ENCODE measurements at places on chromosomes 7 and 10. TPM values are rescaled to one million over a fixed set of nuclear protein-coding genes. Genes with fewer than 3 reads are reported as not detected.

GRCh38 chr7:141701489-141702046 is 398 bp downstream of the DENND11 start:
- no peak for DNase-seq

PPP1R17 gene
- not detected for total RNA-seq

STEAP4 gene
- 318 TPM for total RNA-seq

GRCh38 chr7:98283127-98283886 is 1.8 kb downstream of the BRI3 start:
- DNase-seq: no peak

DNA sequence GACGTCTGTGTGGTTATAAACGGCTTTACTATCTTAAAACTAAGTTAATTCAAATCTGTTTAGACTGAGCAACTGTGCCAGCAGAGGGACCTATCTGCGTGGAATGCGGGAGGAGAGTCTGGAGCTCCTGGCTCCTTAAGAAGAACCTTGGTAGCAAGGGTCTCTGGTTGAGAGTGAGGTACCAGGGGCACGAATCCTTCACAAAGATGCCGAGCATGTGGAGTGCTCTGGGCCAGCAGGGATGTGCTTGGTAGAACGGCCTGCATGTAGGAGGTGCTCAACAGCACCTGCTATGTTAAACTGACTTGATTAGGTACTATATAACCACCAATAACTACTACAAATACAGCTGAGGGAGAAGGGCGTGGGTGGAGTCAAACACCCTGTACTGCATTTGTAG is 102.6 kb downstream of the VIPR2 start:
- no peak for DNase-seq

DNA sequence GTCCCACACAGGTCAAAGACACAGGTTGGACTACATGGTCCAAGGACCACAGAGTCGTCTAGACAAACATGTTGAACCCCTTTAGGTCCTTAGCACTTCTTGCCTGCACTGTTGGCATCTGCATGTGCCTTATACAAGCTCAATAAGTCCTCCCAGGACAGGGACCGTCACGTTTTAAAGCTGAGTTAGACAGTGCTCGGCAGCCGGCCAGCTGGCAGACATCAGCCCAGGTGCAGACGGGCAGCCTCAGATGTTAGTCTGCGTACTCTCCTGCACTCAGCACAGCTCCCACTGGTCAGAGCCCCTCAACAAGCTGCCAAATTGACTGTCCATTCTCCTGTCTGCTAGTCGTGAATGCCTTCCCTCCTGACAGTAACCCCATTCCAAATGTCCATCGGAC is 34.9 kb downstream of the PARP12 start:
- DNase-seq: no peak

DNA sequence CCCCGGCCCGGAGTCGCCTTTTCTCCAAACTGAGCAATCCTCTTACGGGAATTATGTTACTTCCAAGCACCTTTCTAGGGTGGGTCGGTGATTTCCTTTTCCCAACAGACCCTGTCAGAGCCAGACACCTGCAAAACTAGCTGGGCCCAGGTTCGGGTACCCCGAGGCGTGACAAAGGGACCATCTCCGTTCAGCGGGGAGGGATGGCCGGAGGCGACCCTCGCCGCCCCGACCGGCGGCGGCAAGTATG is 445 bp downstream of the PPA1 start:
- DNase-seq: no peak

DNA sequence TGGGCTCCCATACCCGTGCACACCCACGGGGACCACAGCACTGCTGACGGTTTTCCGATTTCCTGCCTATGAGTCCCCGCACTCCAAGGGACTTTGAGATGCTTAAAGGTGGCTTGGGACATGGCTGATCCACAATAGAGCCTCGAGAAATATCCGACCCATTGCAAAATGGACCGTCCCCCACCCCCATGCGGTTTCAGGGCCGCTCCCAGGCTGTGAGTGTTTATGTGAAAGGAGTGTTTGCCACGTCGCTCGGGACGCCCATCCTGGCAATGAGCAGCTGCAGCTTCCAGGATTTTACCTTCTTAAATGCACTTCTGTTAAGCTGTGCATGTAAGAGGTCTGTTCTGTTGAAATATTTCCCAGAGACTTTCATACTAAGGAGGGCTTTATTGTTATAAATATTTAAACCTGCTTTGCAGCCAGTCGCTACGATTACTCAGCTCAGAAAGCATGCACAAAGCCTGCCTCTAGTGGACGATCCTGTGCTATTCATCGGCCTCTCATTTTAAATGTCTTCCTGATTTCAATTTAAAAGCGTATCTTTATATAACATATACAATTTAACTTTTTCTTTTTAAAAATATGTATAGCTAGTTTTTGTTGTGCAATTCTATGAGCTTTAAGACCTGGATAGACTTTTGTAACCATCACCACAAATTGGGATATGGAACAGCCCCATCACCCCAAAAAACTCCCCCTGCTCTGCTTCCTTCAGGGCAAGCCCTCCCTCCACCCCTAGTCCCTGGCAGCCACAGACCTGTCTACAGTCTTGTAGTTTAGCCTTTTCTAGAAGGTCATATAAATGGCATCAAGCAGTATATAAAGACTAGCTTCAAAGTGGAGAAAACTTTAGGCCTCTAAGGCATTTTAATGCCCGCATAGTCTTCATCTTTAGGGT is 418.3 kb downstream of the PAXIP1 start:
- no peak for DNase-seq

All from omental fat pad (tissue), 4 donors.